SJCRH30 (cell line): ENCODE measurements at places on chromosomes 3 and 15.

DNA sequence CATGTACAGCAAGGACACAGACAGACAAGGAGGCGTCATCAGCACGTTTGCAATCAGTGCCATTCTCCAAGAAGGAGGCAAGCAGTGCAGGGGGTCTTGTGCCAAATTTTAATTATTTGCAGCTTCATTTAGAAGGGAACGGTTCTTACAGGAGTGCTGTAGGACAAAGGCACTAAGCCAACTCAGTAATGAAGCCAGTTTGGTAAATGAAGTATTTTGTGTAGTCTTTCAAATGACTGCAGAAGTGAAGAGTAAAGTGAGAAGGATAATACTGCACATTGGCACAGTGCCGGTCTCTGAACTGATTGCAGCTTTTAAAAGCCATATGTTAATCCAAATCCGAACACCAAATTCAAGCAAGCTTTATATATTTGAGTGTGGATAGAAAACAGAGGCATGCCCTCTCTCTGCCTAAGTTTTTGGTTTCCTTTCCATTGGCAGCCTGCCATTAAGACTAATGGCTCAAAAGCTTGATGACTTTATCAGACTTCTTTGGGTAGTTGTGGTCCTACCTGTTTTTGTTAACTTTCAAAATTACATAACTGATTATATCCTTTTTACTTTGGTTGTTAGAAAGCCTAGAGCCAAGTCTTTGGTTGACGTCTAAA lies 101.3 kb downstream of the SENP2 start:
- no peak for DNase-seq

DNA sequence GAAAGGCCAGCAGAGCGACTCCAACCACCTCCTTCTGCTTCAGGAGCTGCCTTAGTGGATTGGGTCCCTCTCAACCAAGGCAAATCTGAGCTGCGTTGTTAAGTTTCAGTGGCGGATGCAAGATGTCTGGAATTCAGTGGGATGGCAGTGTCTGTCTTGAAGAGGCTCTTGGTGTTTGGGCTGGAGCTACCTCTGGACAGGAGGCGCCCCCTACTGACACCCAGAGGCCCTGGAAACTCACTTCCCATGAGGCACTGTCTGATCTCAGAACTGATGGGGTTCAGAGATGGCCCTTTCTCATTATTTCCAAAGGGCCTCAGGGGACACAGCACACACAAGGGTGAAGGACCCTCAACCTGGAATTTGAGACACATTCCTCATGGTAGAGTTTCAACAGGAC lies 6.0 kb upstream of the SLC28A1 start:
- peak; percentile 73 for DNase-seq

- no peak for DNase-seq
Observed at GRCh38 chr15:41936649-41937567, 35.4 kb downstream of the EHD4 start.

GRCh38 chr3:64163019-64163754 lies 62.1 kb downstream of the PRICKLE2 start:
- no peak for DNase-seq
